ENCODE measurements at places on chromosomes 4 and X. TPM values are rescaled to one million over a fixed set of nuclear protein-coding genes. Genes with fewer than 3 reads are reported as not detected.

PCYT1B gene
- 2.0 TPM for polyA plus RNA-seq

SSX4B gene
- polyA plus RNA-seq: not detected

GLRA3 gene
- polyA plus RNA-seq: not detected

- no peak for DNase-seq
Measured at GRCh38 chr4:107956011-107956410, 24.7 kb downstream of the CYP2U1 start.

DNA sequence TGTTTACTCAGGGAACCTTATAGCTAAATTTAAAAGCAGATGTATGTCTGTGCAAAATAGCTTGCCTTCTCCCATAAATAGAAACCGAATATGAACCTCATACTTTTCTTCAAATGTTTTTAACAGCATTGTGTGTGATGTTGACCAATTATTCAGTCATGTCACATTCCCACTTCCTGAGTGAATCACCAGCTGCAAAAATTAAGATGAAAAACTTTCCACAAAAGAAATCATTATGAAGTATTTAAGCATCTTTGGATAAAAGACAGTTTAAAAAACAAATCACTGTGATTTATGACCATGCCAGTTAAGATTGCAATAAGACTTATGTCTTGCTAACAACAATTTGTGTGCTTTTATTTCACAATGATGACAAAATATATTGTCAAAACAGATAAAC is 220.1 kb downstream of the PDGFC start:
- no peak for DNase-seq

DNA sequence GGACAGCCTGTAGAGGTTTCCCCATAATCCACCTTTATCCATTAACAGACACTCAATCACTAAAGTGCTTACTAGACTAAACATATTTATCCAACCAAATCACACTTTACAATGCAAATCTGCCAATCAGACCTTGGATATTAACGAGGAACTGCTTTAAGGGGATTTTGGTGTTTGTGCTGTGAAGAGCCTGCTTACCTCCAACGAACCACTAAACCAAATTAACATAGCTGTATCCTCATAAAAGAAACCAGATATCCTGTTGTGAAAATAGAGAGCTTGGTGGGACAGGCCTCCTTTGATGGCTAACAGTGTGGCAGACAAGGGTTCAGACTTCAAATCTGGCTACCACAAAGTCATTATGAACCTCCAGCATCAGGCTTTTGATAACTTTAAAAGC is 252.6 kb upstream of the HAND2 start:
- DNase-seq: no peak

DNA sequence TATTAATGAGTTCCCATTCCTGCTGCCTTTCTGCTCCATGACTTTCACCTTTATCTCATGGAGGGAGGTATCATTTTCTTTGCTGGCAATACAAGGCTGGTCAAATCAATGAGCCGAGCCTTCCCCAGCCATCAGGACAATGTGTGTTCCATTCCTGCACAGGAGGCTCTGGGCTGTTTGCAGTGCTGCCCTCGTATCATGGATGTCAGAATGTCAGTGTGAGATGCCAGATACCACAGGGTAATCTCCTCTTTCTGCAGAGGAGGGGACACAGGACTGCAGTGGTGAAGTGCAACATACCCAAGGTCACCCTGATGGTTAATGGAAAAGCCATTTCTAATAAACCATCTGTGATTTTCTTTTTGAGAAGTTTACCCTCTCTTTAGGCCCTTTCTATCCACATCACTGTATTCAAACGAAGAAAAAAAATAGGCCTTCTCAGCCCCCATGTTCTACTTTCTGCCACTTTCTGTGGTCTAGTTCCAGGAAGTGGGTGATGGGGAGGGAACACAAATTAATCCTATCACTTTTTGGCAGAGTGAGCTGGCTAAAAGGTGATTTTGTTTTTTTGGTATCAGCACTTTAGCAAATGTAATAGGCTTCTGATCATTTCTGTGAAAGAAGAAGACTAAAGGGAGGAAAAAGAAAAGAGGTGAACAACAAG is 490.2 kb upstream of the BOD1L1 start:
- DNase-seq: no peak

DNA sequence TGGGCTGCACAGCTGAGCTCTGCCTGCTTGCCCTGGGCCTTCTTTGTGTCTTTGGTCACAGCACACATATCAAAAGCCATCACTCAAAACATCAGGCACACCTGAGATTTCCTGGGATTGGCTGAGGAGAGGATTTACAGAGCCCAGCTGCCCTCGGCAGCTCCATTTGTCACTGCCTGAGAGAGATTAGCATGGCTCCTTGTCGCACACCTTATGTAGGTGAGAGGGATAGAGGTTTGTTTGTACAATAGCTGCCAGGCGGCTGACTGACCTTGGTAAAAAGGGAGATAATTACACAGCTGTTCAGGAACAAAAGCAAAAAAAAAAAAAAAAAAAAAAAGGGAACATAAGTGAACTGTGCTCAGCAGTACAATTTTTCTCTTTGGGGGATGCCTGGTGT is 63.2 kb downstream of the MGST2 start:
- DNase-seq: no peak

All from forelimb muscle (tissue), 1 donor.